Chondrocyte (in vitro differentiated cells): ENCODE measurements at places on chromosomes 12 and 14. TPM values are rescaled to one million over a fixed set of nuclear protein-coding genes. Genes with fewer than 3 reads are reported as not detected.

DNA sequence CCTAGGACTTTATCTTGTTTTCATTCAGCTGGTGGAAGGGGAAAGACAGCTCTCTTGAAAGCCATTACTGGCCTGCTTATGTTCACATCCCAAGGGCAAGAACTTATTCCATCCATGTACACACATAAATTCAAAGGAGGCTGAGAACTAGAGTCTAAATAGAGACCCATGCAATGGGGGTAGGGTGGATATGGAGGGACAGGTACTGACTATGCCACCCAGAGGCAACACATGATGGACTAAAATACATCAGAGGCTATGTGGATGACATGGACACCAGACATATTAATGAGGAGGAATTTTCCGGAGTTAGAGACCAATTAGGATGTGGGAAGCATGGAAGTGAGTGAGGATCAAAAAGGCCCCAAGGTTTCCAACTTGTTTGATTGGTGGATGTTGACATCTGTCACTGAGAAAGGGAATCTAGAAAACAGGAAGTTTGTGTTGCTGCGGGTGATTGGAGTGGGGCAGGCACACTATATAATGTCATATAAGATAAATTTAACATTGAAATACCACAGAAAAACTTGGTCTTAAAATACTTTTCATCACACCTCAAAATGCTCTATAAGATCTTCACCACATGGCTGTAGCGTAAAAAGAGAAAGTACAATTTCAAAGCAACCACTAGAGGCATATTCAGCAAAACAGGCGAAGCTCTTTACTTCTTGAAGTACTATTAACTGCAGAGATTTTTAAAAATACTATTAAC, 130.4 kb downstream of the GRIP1 start:
- DNase-seq: no peak

- DNase-seq: no peak
Observed at GRCh38 chr12:68824597-68825250, 16.7 kb downstream of the MDM2 start.

GRCh38 chr14:92783813-92784431, 10.2 kb upstream of the GOLGA5 start:
- no peak for DNase-seq

DNA sequence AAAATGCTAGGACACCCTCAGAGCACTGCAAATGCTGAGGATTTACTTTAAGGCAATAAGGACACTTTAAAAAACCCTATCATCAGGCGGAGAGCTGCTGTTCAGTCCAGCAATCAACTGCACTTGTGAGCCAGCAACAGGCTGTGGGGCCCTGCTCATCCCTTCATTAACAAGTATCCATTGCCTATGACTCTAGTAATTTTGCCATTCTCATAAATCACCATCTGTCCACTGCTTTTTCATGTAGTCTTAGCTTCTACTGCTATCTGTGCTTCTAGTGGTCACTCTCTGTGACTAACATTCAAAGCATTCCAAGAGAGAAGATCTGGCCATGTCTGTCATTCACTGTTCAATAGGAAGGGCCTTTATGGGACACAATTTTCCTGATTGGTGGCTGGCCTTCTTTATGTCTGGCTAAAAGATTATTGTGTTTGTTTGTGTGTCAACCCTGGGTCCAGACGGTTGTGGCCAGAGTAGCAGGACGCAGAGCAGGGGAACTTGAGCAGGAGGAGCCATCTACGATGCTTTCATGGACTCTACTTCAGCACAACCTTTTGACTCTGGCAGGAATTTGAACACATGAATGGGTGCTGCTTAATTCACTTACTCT, 3.6 kb upstream of the KRAS start:
- DNase-seq: no peak

DNA sequence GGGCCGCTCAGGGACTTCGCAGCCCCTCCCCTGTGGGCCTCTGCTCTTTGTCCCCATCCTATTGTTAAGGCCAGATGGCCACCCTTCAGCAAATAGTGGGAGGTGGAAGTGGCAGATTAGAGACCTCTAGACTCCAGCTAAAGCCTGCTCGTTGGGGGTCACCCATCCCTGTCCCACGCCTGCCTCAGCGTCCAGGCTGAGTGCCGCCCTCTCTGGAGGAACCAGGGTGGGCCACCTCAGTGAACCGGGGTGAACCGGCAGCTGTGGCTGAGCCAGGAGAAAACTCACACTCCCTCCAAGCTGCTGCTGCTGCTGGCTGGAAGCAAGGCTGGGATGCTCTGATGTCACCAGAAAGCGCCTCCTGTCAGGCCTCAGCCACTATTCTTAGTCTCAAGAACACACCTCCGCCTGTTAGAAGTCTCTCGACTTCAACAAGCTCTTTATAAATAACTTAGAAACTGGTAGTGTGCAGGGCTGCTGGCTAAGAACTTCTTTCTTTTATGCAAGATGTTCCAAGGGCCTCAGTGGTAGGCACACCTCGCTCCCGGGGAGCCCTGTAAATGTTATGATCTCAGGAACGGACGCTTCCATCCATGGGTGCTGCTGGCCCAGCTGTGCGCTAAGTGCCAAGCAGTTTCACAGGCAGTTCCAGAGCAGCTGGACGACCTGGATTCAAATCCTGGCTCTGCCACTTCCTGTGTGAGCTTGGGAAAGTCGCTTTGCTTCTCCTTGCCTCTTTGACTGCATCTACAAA, 19.8 kb upstream of the TESC start:
- DNase-seq: peak; percentile 55

- no peak for DNase-seq
Observed at GRCh38 chr14:58954901-58955861, 233.3 kb upstream of the DAAM1 start.

DNA sequence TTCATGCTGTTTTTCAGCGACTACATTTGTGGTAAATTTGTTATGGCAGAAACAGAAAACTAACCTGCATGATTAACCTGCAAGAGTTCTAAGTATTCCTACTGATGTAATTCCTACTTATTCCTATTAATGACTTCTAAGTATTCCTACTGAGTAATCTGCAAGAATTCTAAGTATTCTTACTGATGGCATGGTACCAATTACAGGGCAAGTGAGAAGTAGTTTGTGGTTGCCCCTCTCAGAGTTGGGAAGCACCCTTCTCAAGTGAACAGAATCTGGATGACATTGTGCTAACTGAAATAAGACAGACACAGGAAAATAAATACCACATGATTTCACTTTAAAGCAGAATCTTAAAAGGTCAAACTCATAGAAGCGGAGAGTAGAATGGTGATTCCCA, 100.9 kb upstream of the CPNE8 start:
- no peak for DNase-seq

GRCh38 chr14:45201905-45202304, 51.1 kb downstream of the MIS18BP1 start:
- no peak for DNase-seq

- DNase-seq: no peak
Observed at GRCh38 chr12:11727133-11727664, 77.7 kb downstream of the ETV6 start.

DNA sequence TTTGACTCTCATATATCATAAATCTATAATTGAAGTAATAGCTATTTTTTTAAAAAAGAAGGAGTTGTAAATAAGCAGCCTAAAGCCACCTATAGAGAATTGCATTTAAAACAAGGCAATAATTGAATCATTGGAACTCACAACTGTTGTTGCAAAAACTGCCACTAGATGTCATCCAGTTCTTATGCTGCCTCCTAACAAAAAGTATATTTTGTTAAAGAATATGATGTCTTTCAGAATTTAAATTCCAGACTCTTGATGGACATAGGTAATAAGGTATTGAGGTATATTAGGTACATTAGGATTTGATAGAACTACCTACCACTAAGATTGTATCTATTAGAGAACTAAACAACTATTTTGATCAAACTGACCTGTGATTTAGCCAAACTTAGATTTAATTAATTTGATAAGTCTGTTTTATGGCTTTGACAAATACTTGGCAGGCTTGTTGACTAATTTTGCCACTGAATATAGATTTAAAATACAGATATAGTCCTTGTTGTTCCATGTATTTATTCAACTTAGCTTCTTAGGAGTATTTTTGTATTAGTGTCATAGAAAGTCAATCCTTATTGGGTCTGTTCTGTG, 401.4 kb downstream of the RPL10L start:
- DNase-seq: no peak

The TC2N gene
- total RNA-seq: 9.1 to 14.4 TPM (median 11.2 TPM) in 3 replicates

The SLC6A13 gene
- 0.37 to 0.59 TPM in 2 of 3 replicates, not detected in the other for total RNA-seq

The AKAP6 gene
- 3.5 to 4.3 TPM (median 3.6 TPM) in 3 replicates for total RNA-seq

The DRAM1 gene
- 7.0 to 11.6 TPM (median 9.3 TPM) in 3 replicates for total RNA-seq

The ARPC3 gene
- total RNA-seq: 219 to 248 TPM (median 226 TPM) in 3 replicates

The RAB35 gene
- 37.2 to 49.6 TPM (median 44.4 TPM) in 3 replicates for total RNA-seq

The ARHGDIB gene
- 5.2 to 9.1 TPM (median 6.1 TPM) in 3 replicates for total RNA-seq

The KLHDC1 gene
- total RNA-seq: 3.3 to 7.2 TPM (median 4.5 TPM) in 3 replicates

The NINJ2 gene
- total RNA-seq: 1.3 to 14.6 TPM (median 2.1 TPM) in 3 replicates

The BIN2 gene
- not detected in 3 replicates for total RNA-seq
